Esophagus mucosa (tissue), 1 donor: ENCODE measurements at places on chromosomes 3 and 15. TPM values are rescaled to one million over a fixed set of nuclear protein-coding genes. Genes with fewer than 3 reads are reported as not detected.

Gene FBXL2
- total RNA-seq = 1.7 TPM

DNA sequence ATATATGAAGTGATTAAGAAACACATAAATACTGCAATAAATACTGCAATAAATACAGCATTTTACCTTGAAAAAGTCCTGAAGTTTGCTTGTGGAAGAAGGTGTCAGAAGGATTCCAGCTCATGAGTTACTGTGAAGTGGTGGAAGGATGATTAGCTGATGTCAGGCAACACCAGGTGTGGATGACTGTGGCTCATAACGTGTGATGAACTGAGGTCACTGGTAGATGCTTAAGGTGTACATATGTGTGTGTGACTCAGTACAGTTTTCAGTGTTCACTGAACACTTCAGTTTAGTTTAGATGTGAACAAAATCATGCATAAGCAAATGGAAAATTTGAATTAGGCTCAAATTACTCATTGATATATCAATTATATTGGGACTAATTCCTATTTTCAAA is 1045.0 kb downstream of the NTRK3 start:
- no peak for ATAC-seq

Gene ECT2
- total RNA-seq = 22.4 TPM

Gene POPDC2
- 0.60 TPM for total RNA-seq

Gene CLDN16
- total RNA-seq = 0.76 TPM

Gene C3orf85
- not detected for total RNA-seq

Gene RABL3
- 18.4 TPM for total RNA-seq

DNA sequence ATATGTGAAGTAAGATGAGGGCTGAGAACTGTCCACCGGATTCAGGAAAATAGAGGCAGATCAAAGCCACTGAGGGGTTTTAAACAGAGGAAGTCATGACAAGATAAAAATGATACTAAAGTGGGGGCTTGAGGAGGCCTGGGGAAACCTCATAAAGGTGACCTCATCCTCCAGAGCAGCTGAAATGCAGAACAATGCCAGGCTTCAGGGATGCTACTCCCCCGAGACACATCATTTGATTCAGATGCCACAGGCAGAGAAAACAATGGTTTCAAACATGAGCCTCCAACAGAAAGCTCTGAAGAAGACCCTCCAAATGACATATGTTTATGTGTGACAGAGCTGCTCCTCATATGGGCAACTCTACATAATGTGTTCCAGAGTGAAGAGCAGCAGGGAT is 6.4 kb downstream of the CFAP20DC start:
- no peak for ATAC-seq

- ATAC-seq = no peak
These were observed 25.5 kb upstream of the SNRPA1 start for GRCh38 chr15:101320501-101321052.

Gene RBM15B
- total RNA-seq = 25.1 TPM

DNA sequence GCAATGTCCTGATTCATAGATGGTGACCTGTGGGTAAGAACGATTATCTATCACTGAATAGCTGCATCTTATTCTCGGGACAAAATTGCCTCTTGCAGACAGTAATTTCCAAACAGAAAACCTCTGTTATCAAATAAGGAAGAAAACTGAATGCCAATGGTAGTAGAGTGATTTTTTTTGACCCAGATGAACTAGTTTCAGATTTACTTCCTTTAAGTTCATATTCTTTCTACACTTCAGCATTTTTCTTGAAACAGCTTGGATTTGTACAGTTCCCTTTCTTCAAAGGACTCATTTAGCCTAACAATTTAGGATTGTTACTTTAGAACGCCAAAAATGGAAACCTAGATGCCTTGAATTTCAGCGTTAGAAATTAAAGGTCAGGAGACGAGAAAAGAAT is 14.6 kb downstream of the ETV5 start:
- no peak for ATAC-seq

- ATAC-seq = no peak
These were observed 78.3 kb downstream of the SMAD6 start for GRCh38 chr15:66780172-66780972.

Gene TEX9
- 9.2 TPM for total RNA-seq

Gene EFCC1
- total RNA-seq = 0.20 TPM

GRCh38 chr3:184428561-184429175 is 48.8 kb downstream of the CHRD start:
- ATAC-seq = no peak

GRCh38 chr3:58421004-58421403 is 12.6 kb downstream of the PDHB start:
- ATAC-seq = no peak

Gene CHL1
- total RNA-seq = 10.0 TPM
